ENCODE measurements at places on chromosomes 7 and 10.

GRCh38 chr10:13681095-13681494, 94.3 kb downstream of the PRPF18 start:
- no peak for DNase-seq

DNA sequence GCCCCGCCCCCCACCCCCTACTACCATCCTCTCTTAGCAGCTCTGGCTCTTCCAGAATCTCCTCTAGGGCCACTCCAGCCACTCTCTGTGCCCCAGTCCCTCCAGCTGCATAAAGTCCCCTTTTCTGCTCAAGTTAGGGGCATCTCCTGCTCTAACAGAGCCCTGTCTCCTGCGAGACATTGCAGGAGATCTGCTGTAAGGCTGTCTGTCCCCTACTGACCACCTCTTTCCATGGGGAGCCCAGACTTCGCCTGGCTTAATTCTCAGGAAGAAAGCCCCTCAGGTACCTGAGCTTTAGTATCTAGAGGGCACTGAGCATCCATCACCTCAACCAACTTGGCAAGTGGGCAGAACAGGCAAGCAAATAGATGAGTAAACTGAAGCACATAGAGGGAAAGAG, 200.7 kb upstream of the ZMIZ1 start:
- DNase-seq, result no peak

DNA sequence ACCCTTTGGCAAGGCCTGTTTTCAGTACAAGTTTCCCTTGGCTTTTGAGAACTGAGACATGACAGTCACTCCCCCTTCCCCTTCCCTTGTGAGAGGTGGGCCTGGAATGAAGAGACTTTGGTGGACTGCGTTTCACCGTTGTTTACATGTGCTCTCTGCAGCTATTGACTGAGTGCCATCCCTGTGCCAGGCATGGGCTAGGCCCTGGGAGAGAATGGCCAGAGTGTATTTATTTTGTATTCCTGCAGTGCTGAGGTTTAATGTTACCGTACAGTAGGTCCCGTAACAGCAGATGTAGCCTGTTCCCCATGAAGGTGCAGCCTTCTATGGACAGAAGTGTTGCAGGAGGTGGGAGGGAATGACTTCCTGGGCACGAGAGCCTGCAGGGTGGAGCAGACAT, 50.0 kb downstream of the TACR2 start:
- no peak for DNase-seq

- no peak for DNase-seq
Measured at GRCh38 chr10:132961420-132961786, 19.0 kb upstream of the CFAP46 start.

GRCh38 chr10:124467165-124467564, 5.5 kb downstream of the LHPP start:
- DNase-seq, result no peak

DNA sequence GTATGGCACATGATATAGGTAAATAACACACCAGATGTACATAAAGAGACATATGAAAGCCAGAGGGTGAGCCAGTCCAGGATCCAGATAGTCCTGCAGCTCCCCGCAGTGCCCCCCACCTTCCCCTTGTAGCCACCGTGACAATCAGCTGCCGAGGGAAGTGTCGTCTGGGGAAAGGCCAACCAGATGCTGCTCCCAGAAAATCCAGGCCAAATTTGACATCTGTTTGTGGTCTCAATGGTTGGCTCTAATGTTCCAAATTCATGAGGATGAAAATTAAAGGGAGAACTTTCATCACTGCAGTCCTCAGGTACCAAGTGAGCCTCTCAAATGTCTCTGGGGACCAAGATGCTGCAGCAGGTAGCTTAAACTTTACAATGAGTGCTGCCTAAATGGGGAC, 210.3 kb downstream of the PTEN start:
- DNase-seq, result no peak

- DNase-seq, result no peak
Measured at GRCh38 chr10:5252177-5253037, 55.8 kb downstream of the AKR1C4 start.

- no peak for DNase-seq
Measured at GRCh38 chr7:88214456-88214855, 5.4 kb downstream of the SRI start.

DNA sequence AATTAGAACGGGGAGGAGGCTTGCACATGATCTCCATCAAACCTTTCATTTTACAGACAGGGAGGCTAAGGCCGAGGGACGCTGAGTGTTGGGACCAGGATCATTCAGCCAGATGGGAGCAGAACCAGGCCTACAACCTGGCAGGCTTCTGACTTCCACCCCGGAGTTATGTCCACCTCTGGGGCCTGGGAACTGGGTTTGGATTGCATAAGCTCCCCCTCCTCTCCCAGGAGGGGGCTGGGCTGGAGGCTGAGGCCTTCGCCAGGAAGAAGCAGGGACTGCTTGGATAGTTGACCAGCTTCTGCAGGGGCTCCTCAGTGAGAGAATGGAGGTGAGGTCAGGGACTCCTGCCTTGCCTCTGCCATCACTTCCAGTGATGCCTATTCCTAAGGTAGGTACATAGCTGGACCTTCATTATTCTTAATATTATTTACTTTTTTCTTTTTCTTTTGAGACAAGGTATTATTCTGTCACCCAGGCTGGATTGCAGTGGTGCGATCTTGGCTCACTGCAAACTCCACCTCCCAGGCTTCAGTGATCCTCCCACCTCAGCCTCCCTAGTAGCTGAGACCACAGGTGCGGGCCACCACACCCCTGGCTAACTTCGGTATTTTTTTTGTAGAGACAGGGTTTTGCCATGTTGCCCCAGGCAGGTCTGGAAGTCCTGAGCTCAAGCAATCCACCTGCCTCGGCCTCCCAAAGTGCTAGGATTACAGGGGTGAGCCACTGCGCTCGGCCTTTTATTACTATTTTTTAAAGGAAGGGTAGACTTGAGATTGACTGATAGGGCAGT, 1.3 kb downstream of the SNX10 start:
- DNase-seq, result no peak

- DNase-seq, result no peak
Measured at GRCh38 chr10:90888387-90888786, 16.6 kb downstream of the RPP30 start.

GRCh38 chr10:125114761-125115391, 45.5 kb downstream of the CTBP2 start:
- DNase-seq, result no peak

GRCh38 chr10:17062955-17063484, 66.6 kb downstream of the CUBN start:
- DNase-seq, result no peak

DNA sequence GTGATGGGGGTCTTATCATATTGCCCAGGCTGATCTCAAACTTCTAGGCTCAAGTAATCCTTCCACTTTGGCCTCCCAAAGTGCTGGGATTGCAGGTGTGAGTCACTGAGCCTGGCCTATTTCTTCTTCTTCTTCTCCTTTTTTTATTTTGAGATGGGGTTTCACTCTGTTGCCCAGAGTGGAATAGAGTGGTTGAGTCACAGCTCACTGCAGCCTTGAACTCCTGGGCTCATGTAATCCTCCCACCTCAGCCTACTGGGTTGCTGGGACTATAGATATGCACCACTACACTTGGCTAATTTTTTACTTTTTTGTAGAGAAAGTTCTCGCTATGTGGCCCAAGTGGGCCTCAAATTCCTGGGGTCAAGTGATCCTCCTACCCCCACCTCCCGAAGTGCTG, 124.3 kb downstream of the SKIDA1 start:
- no peak for DNase-seq

DNA sequence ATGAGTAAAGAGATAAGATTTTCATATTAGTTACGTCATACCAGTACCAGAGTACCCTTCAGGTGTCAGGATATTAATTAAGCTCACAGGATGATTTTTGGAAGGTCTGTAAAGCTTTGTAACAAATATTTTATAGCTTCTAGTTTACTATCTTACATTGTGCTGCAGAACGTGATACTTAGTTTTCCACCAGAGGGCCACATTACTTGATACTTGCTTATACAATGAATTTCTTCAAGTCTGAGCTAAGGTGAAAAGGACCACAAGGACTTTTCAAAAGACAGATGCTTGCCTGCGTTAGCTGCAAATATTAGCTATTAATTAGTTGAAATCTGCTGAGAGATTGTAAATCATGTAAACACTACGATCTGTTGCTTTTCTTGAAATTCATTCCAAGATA, 12.2 kb downstream of the FOXP2 start:
- no peak for DNase-seq

- no peak for DNase-seq
Measured at GRCh38 chr10:12835709-12836108, 165.8 kb downstream of the CCDC3 start.

GRCh38 chr10:76015245-76015644, 583.8 kb downstream of the LRMDA start:
- DNase-seq, result no peak

DNA sequence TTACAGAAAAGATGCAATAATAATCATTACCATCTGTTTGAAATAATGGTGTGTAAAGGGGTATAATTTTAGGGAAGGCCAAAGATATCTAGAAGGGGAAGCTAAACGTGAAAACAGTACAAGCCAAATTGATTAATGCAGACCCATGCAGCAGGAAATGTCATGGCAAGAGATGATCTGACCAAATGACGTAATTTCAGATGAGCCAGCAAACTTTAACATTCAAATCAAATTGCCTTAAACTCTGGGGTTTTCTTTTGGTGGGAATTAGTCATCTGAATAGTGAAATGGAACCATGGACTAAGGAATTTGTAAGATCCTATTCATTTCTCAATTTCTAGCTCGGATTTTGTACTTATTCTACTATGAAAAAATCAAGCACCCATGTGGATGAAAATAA, 21.4 kb upstream of the SCIN start:
- no peak for DNase-seq

DNA sequence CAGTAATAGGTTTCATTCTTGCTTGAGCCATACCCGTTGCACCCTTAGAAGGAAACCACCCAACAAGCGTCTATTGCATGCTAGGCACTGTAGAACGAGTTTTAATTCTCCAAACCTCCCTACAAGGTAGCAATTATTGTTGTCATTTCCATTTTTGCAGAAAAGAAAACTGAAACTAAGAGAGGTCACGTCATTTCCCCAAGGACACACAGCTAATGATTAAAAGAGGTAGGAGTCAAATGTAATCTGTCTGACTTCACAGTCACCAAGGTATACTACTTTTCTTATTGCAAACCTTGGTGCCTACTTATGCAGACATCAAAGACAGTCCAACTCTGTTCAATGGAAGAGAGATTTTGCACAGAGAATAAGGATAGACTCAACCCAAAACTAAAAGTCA, 49.1 kb upstream of the C1QL3 start:
- DNase-seq, result no peak

DNA sequence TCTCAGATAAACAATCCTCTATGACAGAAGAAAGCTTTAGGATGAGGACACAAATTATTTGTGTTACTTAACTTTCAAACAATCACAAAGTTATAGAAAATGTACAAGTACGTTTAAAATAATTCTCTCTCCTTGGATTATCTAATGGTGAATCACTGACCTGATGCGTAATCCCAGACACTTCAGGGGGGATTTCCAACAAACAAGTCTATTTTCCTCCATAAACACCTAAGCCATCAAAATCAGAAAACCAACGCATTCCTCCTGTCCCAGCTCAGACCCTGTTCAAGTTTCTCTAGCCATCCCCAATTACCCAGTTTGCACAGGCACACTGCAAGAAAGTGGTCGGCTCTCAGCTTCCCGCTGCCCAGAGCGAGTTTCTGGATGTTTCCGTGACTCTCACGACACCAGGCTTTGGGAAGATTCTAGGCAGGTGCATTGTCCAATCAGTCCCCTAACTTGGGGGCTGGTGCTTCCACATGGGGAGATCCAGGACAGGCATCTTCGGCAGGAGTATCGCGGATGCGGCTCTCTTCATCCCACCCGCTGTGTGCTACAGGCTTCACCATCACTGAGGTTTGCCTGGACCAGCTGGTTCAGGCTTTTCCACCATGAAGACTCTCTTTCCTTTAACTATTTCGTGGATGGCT, 200.0 kb downstream of the ZMYND11 start:
- no peak for DNase-seq

DNA sequence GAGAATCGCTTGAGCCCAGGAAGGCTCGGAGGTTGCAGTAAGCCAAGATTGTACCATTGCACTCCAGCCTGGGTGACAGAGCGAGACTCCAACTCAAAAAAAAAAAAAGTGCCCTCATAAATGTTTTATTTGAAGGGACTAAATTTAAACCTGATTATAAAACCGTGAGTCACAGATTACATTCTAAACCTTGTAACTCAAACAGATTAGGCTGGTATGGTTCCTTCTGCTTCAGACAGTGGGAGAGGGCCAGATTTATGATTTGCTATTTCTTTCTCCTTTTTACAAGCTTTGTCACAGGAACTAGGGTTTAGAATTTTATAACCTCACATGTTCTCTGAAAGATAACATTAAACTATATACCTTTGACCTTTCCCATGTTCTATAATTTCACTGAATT, 801.2 kb upstream of the ZWINT start:
- DNase-seq, result no peak

- no peak for DNase-seq
Measured at GRCh38 chr7:4604456-4604940, 77.6 kb upstream of the FOXK1 start.

DNA sequence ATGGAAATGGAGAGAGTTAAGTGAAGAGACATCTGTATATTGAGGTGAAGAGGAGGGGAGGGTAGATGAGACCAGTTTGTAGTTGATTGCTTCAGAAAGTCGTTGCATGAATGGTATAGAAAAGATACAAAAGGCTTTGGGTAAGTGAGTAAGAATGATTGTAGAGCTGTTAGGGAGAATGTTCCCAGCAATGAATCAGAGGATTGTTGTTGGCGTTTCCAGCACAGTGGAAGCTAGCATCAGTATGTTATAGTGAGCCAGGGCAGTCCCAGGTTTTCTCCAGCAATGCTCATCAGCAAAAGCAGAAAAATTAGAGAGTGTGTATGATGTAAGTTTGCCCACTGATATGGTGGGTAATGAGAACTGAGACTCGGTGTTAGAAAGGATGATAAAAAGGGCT, 15.4 kb upstream of the CDK6 start:
- no peak for DNase-seq

GRCh38 chr10:105063796-105064195, 422.7 kb downstream of the SORCS3 start:
- DNase-seq, result no peak

DNA sequence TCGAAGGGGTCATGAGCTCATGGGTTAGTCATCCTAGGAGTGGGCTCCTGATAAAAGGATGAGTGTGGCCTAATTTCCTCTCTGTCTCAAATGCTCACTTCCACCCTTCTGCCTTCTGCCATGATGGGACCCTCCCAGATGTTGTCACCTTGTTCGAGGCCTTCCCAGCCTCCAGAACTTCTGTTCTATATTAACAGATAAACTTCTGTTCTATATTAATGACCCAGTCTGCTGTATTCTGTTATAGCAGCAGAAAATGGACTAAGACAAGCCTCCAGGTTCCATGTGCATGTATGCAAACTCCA, 583.2 kb downstream of the GLRX3 start:
- no peak for DNase-seq

- no peak for DNase-seq
Measured at GRCh38 chr10:24382596-24382978, 173.6 kb downstream of the KIAA1217 start.

DNA sequence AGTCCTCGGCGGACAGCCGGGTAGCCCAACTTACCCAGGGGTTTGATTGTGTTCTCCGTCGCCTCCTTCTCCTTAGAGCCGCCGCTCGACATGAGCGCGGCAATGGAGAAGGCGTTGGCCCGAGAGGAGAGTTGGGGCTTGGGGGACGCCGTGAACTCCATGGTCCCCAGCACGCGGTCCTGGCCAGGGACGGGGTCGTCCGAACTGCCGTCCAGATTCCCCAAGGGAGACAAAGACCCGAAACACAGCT, 515 bp downstream of the TBX20 start:
- DNase-seq, result no peak

GRCh38 chr7:100204454-100204853, 15.3 kb upstream of the PVRIG start:
- DNase-seq, result no peak

GRCh38 chr10:89685936-89686335, 15.5 kb upstream of the KIF20B start:
- no peak for DNase-seq
